Adrenal gland (tissue), 19 donors: ENCODE measurements at places on chromosomes 4 and X. TPM values are rescaled to one million over a fixed set of nuclear protein-coding genes. Genes with fewer than 3 reads are reported as not detected.
A peak's percentile ranks its signal among the peaks of the same experiment; 100 is the strongest.

DNA sequence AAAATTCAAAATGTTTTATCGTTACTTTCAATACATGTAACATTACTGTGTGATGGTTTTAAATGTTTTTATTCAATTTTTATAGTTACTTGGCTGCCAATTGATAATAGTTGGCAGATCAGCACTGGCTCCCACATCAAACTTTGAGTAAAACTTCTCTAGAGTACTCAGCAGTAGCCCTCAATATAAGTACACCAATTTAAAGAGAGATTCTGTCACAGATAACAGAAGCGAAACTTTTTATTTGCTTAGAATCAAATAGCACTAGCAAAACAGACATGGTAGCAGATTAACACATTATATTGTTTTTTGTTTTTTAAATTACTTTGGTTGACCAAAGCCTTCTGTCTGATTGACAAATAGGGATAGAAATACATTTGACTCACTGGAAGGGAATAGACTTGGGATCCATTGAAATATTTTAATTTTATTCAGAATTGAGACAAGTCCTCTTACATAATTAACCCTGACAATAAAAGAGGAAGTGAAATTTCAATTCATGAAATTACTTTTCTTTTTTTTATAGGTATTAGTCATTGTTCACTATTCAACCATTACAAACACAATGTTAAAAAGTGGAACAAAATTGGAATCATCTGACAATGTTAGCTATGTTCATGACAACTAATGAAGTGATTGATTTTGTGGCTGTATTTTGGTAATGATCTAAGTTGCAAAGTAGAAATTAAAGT is 554.9 kb downstream of the KLHL4 start:
- H3K27me3 ChIP-seq = no peaks in the 10 kb centered on the region
- no peak overlapping the region for H3K4me3 ChIP-seq
- H3K4me1 ChIP-seq = no peaks in the 10 kb centered on the region
- H3K36me3 ChIP-seq = no peaks in the 10 kb centered on the region
- no peak for DNase-seq

DNA sequence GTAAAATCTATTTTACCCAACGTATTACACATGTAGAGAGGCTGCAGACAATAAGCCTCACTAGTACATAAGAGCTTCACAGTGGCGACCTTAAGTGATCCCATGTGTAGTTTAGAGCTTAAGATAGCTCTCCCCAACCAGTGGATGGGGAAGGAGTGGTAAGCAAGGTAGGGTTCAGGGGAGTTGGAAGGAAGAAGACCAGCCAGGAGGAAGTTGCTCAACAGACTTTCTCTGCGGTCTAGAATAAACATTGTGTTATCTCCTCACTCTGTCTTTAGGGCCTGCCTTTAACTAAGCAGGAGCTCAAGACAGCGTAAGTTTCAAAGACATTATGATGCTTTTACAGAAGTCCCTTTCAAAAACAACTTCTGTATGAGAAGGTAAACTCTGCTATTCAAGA is 16.8 kb downstream of the MEPE start:
- H3K27me3 ChIP-seq = no peaks in the 10 kb centered on the region
- H3K36me3 ChIP-seq = no peaks in the 10 kb centered on the region
- no peak overlapping the region for H3K4me3 ChIP-seq

GRCh38 chr4:39166669-39167068 is 15.7 kb upstream of the WDR19 start:
- DNase-seq = no peak
- H3K4me3 ChIP-seq = no peak overlapping the region
- no peaks in the 10 kb centered on the region for H3K36me3 ChIP-seq
- no peaks in the 10 kb centered on the region for H3K27me3 ChIP-seq

DNA sequence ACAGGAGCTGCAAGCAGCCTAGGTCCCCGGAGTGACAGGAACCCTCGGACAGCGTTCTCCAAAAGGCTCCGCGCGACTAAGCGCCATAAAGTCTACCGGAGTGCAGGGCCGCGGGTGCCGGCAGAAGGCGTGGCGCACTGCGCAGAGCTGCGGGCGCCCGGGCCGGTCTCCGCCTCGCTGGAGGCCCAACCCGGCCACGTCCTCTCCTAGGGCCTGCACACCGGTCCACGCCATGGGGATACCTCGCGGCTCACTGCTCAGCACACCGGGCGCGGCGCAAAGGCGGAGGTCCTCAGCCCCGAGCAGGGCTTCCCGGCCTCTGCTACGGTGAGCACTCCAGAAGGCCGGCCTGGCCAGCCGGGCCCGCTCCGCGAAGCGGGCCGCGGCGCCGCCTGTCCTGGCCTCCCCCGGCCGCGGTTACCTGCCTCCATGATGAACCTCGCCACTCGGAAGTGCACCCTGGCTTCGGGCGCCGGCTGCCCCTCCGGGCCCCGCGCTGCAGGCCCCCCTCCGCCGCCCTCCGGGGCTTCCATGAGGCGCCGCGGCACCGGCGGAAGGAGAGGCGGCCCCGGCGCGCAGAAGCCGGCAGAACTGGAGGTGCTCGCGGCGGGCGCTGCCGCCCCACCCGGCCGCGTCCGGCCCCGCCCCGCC is at the start of gene CCNQ:
Gene CCNQ (minus strand): TSS at position 599 of the 651 bp plus-strand sequence. CDS start 66 bp downstream, at position 533.
- H3K36me3 ChIP-seq = peaks cover 14% of the 10 kb centered on the region
- H3K4me3 ChIP-seq = no peak within 1 kb of the TSS
- H3K27ac ChIP-seq = no peak within 1 kb of the TSS
- peak; percentile 31 for DNase-seq
- H3K27me3 ChIP-seq = no peaks in the 10 kb centered on the region

- no peak overlapping the region for H3K27ac ChIP-seq
- H3K4me1 ChIP-seq = no peaks in the 10 kb centered on the region
- H3K36me3 ChIP-seq = no peaks in the 10 kb centered on the region
Measured at GRCh38 chr4:174056959-174057358, 226.5 kb downstream of the FBXO8 start.

DNA sequence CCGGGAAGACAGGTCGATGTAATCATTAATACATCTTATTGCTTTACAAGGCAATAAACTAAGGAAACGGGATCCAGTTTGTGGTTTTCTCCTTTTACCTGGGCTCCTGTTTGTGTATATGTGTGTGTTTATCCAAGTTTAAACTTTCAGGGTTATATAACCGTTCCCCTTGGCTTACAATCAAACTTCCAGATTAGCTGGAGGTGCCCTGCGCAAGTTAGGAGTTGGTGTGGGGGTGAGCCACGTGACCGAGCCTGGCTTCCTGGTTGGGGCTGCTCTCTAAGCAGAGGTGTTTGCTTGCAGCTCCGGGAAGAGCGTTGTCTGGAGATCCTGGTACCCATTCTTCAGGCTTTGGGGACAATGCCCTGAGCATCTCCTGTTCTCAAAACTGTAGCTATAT is 129.2 kb downstream of the FHDC1 start:
- H3K27ac ChIP-seq = no peak overlapping the region
- H3K4me1 ChIP-seq = no peaks in the 10 kb centered on the region
- no peak for DNase-seq
- H3K4me3 ChIP-seq = no peak overlapping the region

GRCh38 chrX:123169247-123169901 is 14.7 kb upstream of the GRIA3 start:
- H3K27me3 ChIP-seq = no peaks in the 10 kb centered on the region
- H3K36me3 ChIP-seq = no peaks in the 10 kb centered on the region
- no peak for DNase-seq
- no peaks in the 10 kb centered on the region for H3K4me1 ChIP-seq

- H3K4me1 ChIP-seq = peaks cover 5% of the 10 kb centered on the region
- peaks cover 8% of the 10 kb centered on the region for H3K36me3 ChIP-seq
- no peak overlapping the region for H3K4me3 ChIP-seq
Measured at GRCh38 chr4:139472852-139473251, 18.9 kb downstream of the RAB33B start.

- no peaks in the 10 kb centered on the region for H3K27me3 ChIP-seq
- H3K4me3 ChIP-seq = no peak overlapping the region
- H3K4me1 ChIP-seq = peaks cover 6% of the 10 kb centered on the region
- H3K36me3 ChIP-seq = no peaks in the 10 kb centered on the region
Measured at GRCh38 chr4:152415980-152416379, 119.9 kb downstream of the FBXW7 start.

DNA sequence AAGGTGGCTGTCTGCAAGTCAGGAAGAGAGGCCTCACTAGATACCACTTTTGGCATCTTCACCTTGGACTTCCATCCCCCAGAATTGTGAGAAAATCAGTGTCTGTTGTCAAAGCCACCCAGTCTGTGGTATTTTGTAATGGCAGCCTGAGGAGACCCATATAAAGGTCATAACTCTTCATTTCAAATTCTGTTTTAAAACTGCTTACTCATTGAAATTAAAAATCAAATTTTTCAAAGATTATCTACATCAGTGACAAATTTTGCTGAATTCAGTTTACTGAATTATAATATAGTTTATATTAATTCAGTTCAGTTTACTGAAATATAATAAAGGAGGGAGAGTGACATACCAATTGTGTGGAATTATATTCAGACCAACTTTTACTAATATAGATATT is 133.1 kb upstream of the IL15 start:
- no peak overlapping the region for H3K4me3 ChIP-seq
- H3K27ac ChIP-seq = no peak overlapping the region
- DNase-seq = no peak
- H3K4me1 ChIP-seq = no peaks in the 10 kb centered on the region

DNA sequence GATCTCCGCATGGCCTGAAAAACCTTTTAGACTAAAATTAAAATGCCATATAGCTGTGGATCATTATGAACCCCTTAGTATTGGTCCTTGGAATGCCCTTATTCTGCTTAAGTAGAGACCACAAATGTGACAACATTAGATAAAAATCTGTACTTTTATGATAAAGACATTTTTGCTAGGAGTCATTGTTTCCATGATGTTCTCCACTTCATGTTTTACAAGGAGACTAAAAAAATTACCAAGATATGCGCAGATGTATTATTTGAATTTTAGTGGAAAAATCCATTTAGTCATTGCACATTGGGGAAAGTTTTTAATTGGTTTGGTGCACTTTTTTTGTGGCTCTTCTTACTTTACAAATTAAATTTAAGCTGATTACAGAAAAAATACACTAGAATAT is 85.1 kb upstream of the HPRT1 start:
- no peaks in the 10 kb centered on the region for H3K27me3 ChIP-seq
- no peaks in the 10 kb centered on the region for H3K36me3 ChIP-seq
- H3K4me1 ChIP-seq = no peaks in the 10 kb centered on the region

- no peaks in the 10 kb centered on the region for H3K4me1 ChIP-seq
- H3K27ac ChIP-seq = no peak overlapping the region
- H3K36me3 ChIP-seq = no peaks in the 10 kb centered on the region
- H3K27me3 ChIP-seq = no peaks in the 10 kb centered on the region
- no peak overlapping the region for H3K4me3 ChIP-seq
- no peak for DNase-seq
Measured at GRCh38 chr4:10413177-10413576, 44.0 kb downstream of the ZNF518B start.

DNA sequence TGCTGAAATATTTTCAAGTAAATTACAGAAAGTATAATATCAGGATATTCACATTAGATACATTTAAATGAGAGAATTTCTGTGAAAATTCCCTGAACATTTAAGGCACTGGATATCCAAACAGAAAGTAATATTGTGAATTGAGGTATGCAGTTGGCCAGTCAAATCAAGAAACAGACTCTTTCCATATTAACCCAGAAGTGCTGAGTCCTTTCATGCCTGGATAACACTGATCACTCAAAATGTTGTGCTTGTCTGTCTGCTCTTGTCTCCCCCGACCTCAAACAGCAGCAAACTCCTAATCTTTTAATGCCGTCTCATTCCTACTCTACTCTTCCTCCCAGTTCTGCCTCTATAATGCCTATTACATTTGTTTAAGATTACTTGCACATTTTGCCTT is 51.2 kb downstream of the TBC1D9 start:
- H3K4me1 ChIP-seq = no peaks in the 10 kb centered on the region
- H3K36me3 ChIP-seq = no peaks in the 10 kb centered on the region
- DNase-seq = no peak
- no peak overlapping the region for H3K27ac ChIP-seq

DNA sequence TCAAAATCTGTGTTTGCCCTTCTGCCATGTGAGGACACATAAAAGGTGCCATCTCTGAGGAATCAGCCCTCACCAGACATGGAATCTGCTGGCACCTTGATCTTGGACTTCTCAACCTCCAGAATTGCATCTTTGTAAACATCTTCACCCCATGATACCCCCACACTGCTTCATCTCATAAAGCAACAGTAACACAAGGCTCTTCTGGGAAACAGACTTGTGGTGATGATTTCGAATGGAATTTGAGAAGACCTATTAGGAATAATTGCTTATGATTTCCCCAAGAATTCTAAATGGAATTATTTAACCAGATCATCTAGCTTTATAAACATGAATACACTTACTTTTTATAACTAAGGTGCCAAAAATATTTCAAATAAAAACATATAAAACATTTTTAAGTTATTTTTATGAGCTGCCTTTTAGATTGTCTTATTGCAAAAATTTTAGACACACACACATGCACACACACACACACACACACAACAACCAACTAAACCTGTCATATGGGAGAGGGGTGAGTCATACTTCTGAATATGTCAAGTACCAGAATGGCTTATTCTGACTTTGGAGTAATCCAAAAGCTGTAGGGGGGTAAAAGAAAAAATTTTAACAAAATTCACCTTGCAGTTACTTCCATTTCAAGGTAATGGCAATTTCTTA is 82.0 kb downstream of the USP46 start:
- H3K27me3 ChIP-seq = no peaks in the 10 kb centered on the region
- no peak overlapping the region for H3K4me3 ChIP-seq
- H3K4me1 ChIP-seq = no peaks in the 10 kb centered on the region

DNA sequence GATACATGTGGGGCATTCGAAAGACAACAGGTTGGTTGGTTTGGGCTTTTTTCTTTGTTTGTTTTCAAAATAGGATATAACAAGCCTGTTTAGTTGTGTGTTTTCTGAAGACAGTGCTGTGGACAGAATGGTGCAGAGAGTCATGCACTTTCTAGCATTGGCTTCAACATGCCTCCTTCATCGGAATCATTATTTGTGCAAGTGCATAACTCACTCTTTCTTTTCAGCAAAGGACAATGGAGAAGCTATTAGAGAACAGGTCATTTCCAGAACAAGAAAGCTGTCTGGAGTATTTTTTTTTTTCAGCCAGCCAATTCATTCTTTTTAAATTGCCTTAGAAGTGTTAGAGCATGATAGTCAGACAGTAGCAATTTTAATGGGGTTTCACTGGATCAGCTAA is 225.8 kb downstream of the STK32B start:
- no peak overlapping the region for H3K4me3 ChIP-seq
- DNase-seq = no peak
- no peaks in the 10 kb centered on the region for H3K4me1 ChIP-seq
- no peaks in the 10 kb centered on the region for H3K27me3 ChIP-seq
- no peaks in the 10 kb centered on the region for H3K36me3 ChIP-seq
- H3K27ac ChIP-seq = no peak overlapping the region

GRCh38 chr4:94722748-94723147 is 35.0 kb upstream of the BMPR1B start:
- H3K36me3 ChIP-seq = no peaks in the 10 kb centered on the region
- DNase-seq = no peak
- H3K27ac ChIP-seq = no peak overlapping the region
- H3K27me3 ChIP-seq = no peaks in the 10 kb centered on the region
- H3K4me3 ChIP-seq = no peak overlapping the region

The TNMD gene
- not detected for total RNA-seq

The ACE2 gene
- total RNA-seq = 0.35 TPM

The SLC4A4 gene
- total RNA-seq = 1.5 TPM

The TLR8 gene
- total RNA-seq = 2.8 TPM

The VGLL1 gene
- total RNA-seq = not detected

The TECRL gene
- total RNA-seq = 1.0 TPM

The MSN gene
- total RNA-seq = 40.9 TPM

The GLRA3 gene
- 0.15 TPM for total RNA-seq

The SLC26A1 gene
- 15.7 TPM for total RNA-seq
